ENCODE measurements at places on chromosomes 1 and 21. TPM values are rescaled to one million over a fixed set of nuclear protein-coding genes. Genes with fewer than 3 reads are reported as not detected.

DNA sequence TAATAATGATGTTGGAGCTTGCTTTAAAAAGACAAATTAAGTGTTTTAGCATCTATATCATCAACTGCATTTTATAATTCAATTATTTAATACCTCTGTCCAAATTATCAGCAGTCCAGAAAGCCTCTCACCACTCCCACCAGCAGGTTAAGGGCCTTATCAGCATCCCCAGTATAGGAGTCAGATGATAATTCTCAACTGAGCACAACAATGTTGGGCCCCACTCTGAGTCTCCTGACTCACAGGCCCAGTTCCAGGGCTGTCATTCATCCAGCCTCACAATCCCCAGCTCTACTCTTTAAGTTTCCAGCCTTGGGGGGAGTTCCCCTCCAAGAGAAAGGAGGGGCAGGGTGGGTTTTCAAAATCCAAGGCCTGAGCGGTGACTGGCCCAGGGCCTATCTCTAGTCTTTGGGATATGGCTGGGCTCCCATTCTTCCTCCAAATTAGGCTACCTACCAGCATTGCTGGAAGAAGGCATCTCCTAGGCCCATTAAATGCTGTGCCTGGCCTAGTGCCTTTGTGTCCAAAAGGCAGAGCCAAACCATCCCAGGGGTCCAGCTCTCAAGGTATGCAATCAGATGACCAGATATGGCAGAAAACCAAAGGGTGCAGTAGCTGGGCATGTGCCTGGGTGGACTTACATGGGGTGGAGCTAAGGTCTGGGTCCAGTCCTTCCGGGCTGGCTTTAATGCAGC is 134.1 kb downstream of the GLUL start:
- no peak overlapping the region for H3K4me3 ChIP-seq
- peak overlapping the region; percentile 72 for H3K27ac ChIP-seq
- H3K27me3 ChIP-seq, result no peaks in the 10 kb centered on the region

DNA sequence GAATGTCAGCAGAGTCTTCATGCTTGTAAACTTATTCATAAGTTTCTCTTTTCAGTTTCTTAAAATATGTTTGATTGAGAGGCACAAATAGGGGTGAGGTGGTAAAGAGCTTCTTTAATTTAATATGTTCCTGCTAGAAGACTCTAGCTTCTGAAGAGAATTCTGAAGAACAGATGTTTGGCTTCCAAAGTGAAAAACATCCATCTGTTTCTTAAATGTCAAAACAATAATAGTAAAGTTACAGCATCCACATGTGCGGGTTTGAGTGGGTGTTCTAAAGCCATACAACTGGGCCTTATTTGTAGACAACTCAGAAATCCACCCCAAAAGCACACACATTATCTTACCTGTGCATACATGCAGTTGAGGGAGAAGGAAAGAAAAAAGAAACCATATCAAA is 144.0 kb upstream of the ADGRL4 start:
- no peak overlapping the region for H3K27ac ChIP-seq
- no peaks in the 10 kb centered on the region for H3K36me3 ChIP-seq
- no peak overlapping the region for H3K4me3 ChIP-seq
- no peak for DNase-seq
- no peaks in the 10 kb centered on the region for H3K4me1 ChIP-seq
- H3K27me3 ChIP-seq, result no peaks in the 10 kb centered on the region

DNA sequence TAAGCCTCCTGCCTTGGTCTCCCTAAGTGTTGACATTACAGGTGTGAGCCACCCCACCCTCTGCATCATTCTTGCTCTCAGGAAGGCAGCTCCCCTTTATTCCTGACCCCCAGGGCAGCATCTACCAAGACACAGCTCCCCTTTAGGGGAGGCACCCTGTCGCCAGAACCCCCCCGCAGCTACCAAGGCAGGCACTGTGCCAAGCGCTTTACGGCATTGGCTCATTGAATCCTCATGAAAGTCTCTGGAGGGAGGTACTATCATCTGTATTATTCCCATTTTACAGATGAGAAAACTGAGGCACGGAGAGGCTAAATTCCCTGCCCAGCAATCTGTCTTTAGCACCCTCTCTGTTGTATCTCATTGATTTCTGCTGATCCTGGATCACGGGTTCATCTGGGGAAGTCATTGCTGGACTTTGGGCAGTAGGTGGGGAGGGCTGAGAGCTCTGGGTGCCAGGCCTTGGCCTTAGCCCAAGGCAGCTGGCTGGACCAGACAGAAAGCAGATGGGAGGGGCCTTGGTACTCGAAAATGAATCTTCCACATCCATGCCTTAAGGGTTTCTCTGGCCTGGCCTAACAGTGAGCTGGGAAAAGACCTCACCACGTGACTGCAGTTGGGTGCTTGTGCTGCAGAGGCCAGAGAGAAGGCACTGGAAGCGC is 5.9 kb downstream of the PLOD1 start:
- no peaks in the 10 kb centered on the region for H3K27me3 ChIP-seq
- no peak overlapping the region for H3K27ac ChIP-seq
- no peaks in the 10 kb centered on the region for H3K4me1 ChIP-seq
- H3K4me3 ChIP-seq, result no peak overlapping the region

DNA sequence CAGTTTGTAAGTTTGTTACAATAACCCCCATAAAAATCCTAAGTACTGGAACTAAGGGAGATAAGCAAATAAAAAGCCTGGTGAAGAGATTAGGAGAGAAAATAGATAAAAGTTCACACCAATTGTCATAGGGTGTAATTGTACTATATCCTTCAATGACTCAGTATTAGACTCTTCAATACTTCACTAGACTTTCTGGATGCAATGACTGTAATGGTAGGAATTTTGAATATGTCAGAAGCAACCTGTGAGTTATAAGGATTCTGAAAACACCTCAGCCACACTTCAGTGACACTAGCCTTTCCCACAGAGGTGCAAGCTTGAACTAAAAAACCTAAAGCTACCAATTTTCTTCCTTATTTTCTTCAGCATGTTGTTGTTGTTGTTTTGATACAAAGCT is 147.9 kb downstream of the PTGER3 start:
- no peak overlapping the region for H3K27ac ChIP-seq
- no peaks in the 10 kb centered on the region for H3K4me1 ChIP-seq
- no peak overlapping the region for H3K4me3 ChIP-seq
- H3K27me3 ChIP-seq, result no peaks in the 10 kb centered on the region
- DNase-seq, result no peak
- no peaks in the 10 kb centered on the region for H3K36me3 ChIP-seq

DNA sequence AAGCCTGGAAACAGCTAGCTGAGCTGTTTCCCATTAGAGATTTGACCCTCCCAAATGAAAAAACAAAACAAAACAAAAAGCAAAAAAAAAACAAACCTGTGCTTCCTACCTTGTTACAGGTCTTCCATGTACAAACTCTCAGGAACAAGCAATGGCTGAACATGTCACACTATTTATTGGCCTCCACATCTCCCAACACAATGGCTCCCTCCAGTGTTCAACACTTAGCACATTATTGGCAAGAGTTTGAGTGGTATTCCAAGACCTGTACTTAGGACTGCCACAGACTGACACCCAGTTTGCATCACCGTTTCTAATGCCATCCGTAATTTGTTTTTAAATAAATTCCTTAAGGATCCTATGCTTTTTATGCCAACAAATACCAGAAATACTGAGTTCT is 195.0 kb upstream of the OLFM3 start:
- no peaks in the 10 kb centered on the region for H3K4me1 ChIP-seq
- no peaks in the 10 kb centered on the region for H3K36me3 ChIP-seq
- H3K4me3 ChIP-seq, result no peak overlapping the region
- H3K27ac ChIP-seq, result no peak overlapping the region
- H3K27me3 ChIP-seq, result no peaks in the 10 kb centered on the region

DNA sequence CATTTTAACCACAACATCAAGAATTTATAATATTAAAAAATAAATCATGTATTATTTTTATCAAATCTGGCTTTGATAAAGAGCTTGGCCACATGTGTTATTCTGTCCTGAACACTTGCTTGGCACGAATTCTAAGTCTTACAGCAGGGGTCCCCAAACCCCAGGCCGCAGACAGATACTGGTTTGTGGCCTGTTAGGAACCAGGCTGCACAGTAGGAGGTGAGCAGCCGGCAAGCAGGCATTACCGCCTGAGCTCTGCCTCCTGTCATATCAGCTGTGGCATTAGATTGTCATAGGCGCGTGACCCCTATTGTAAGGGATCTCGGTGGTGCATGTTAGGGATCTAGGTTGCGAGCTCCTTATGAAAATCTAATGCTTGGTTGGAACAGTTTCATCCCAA is 127.6 kb upstream of the IVNS1ABP start:
- H3K36me3 ChIP-seq, result no peaks in the 10 kb centered on the region
- no peak overlapping the region for H3K27ac ChIP-seq
- H3K4me3 ChIP-seq, result no peak overlapping the region
- H3K27me3 ChIP-seq, result no peaks in the 10 kb centered on the region

Gene ESPN
- not detected for total RNA-seq

Gene MYBPHL
- 381 TPM for total RNA-seq

Gene PSRC1
- 2.2 TPM for total RNA-seq

Gene CNR2
- total RNA-seq, result not detected

All from right atrium auricular region (tissue), 2 donors.